NCI-H1694 (cell line): ENCODE measurements at places on chromosomes 3 and 15.

- DNase-seq: no peak
Observed at GRCh38 chr3:59093521-59093920, 43.7 kb upstream of the CFAP20DC start.

GRCh38 chr3:183381179-183381578 lies 47.2 kb downstream of the MCF2L2 start:
- no peak for DNase-seq

- no peak for DNase-seq
Observed at GRCh38 chr3:43268636-43269035, 17.7 kb upstream of the SNRK start.

GRCh38 chr3:81838457-81838856 lies 77.0 kb upstream of the GBE1 start:
- no peak for DNase-seq

DNA sequence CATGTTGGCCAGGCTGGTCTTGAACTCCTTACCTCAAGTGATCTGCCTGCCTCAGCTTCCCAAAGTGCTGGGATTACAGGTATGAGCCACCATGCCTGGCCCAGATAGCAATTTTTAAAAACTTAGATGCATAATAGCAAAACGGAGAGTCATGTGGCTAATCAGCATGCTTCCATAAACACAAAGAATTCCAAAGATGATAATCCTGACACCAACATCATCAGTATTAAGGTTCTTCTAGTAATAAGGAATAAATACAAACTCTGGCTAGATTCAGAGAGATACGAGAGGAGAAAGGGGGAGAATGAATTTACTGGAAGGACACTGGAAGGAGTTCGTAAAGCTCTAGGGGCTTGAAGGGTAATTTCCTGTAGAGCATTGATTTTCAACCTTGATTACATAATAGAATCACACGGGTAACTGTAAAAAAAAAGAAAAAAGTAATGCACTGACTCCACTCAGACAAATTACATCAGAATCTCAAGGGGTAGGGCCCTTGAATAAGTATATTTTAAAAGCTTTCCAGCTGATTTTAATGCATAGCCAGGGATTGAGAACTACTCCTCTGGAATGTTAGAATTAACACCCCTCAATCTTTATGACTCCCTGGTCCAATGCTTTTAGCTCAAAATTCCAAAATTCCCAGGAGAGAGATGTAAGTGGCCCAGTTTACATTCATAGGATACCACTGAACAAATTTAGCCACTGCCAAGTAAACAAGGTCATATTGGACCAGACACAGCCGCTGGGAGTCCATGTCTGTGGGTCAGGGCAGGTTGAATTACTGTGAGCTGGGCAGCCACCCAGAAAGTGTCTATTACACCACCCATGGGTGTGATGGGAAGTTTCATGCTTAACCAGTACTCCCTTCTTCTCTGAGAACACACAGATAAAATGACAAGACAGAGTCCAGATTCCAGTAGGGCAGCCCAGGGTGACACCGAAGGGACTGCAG lies 243.9 kb downstream of the TBL1XR1 start:
- no peak for DNase-seq

DNA sequence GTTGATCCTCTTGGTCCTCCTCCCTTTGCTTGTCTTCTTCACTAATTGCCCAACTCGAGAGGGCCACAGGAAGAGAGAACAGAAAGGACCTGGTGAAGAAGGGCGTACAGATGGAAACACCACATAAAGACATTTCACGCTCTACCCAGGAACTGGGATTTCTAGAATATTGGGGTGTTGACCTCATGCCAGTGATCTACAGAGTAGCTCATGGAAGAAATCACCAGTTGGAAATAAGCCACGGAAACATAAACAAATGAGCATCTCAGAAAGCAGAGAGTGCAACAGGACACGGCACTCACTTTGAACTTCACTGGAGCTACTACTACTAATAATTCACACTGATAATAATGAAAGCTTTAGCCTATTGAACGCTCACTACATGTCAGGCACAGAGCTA lies 84.6 kb upstream of the ARHGEF3 start:
- no peak for DNase-seq

- peak; percentile 11 for DNase-seq
Observed at GRCh38 chr3:107794664-107795443, 272.1 kb downstream of the BBX start.

- DNase-seq: no peak
Observed at GRCh38 chr3:167091226-167091625, 288.9 kb downstream of the ZBBX start.

DNA sequence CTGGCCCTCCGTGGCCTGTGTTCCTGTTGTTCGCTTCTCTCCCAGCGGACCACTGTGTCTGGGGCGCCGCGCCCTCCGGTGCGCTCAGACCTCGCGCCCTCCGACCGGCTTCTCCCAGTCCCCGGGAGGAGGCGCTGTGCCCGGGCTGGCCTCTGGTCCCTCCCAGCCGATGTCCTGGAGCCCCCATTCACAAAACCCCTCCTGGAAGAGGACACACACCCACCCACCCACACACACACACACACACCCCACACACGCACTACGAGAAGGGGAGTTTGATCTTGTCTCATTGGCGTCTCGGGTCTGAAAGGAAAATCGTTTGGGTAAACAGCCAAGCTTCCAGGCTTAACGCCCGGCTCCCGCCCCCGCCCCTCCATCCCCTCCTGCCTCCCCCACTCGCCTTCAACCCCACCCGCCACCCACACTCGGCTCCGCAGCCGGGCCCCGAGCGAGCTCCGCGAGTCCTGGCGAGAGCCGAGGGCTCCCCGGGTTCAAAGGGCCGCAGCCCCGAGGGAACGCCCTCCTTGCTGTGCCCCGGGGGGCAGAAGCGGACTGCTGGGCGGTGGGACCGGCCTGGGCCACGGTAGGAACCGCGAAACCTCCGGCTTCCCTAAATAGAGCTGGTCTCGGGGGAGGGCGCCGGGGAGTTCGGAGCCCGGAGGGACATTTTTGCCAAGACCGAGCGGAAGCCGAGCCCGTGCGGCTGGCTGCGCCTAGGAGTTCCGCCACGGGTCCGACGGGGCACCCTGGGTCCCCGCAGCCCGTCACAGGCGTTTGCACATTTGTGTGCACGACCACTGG lies 23.6 kb downstream of the NR2F2 start:
- DNase-seq: no peak

GRCh38 chr3:14534516-14535191 lies 5.5 kb downstream of the GRIP2 start:
- no peak for DNase-seq

DNA sequence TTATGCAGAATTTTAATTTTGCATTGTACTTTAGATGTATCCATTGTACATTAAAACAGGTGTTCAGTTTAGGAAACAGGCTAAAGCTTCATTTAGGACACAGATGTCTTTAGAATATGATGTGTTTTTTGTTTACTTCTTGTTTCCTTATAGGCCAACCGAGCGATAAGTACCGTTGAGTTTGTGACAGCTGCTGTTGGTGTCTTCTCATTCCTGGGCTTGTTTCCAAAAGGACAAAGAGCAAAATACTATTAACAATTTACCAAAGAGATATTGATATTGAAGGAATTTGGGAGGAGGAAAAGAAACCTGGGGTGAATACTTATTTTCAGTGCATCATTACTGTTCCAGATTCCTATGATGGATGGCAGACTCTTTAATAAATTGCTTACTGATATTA lies 29.4 kb downstream of the PLAAT1 start:
- DNase-seq: peak; percentile 10

DNA sequence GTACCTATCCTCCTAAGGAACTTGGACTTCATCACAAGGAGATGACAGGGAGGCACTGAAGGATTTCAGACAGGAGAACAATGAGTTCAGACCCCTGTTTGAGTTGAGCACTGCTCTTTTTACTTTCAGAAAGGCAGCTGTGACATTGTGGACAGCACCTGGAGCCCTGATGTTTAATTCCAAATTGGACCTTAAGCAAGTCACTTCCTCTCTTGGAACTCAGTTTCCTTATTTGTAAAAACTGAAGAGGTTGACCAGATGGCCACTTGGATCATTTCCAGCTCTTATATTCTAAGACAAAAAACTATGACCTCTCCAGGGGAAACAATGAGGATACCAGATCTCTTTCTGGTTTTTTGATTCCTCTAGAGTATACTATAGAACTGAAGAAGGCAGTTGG lies 34.1 kb upstream of the SMAD3 start:
- DNase-seq: no peak

- no peak for DNase-seq
Observed at GRCh38 chr3:44905446-44906157, 31.2 kb downstream of the TGM4 start.

DNA sequence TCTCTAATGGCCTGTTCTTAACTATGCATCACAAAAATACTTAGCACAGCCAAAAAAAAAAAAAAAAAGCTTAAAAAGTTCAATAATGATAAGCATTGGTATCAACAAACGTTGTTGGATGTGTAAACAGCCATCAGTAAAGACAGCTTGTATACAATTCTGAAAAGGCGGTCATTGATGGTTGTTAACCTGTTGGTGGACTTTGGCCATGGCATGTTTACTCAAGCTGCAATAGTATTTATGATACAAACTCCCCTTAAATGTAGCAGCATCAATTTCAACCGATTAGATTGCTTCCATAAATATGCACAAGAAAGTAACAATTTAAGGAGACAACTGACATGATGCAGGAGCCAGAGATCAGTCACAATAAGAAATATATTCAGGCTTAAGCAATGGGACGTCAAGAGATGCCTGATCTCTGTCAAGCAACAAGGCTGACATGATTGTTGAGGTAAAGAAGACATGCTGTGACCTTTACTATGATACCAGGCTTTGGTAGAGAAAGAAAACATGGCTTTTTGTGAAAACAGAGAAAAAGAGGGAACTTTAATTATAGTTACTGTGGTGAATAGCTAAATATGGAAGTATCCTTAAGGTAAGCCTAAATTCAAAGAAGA lies 14.2 kb upstream of the SLC7A14 start:
- no peak for DNase-seq

DNA sequence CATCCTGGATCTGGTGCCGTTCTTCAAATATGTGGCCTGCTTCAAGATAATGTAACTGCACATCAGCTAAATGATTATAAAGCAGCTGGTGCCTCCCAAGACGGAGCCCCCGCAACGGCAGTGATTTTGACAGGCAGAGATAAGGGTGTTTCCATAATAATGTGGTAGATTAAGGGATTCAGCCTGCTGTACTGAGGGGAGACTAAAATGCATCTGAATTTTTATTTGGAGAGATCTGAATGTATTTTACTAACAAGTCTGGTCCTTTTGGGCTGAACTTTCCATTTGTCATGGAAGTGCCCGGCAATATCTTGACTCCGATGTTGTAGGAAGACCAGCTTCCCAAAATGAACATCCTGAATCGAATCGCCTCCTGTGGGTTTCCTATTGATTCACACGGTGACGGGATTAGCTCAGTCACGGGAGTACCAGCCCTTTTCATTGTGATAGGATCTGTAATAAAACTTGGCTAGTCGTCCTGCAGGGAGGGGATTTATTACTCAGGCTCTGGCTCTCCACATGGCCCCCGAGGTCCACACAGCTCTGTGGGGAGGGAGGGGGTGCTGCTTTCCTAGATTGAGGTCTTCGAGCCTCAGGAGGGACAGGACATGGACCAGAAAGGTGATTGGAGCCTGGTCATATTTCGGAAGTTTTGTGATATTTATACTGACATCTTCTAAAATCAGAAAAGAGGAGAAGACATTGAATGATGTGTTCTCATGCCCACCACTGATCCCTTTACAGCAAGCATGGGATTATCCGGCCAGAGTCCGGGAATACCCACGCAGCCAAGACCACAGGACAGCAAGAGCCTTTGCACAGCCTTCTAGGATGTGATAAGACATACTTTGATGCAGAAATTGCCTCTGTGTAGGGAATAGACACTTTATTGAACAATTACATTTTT lies 2.5 kb upstream of the PCSK6 start:
- DNase-seq: no peak

GRCh38 chr15:56910801-56911200 lies 7.6 kb upstream of the TCF12 start:
- DNase-seq: no peak

DNA sequence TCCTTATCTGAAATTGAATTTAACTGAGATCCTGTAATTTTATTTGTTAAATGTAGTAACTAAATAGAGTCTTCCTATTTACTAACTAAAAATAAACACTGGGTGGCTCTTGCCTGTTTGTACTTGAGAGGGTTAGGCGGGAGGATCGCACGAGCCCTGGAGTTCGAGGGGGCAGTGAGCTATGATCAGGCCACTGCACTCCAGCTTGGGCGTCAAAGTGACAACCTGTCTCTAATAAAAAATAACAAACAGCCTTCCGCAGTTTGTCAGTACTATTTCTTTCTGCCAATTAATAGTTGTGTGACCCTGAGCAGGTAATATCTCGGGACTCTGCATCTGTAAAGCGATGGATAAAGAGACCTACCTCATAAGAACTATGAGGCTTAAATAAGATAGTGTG lies 768 bp upstream of the PDE12 start:
- DNase-seq: no peak

DNA sequence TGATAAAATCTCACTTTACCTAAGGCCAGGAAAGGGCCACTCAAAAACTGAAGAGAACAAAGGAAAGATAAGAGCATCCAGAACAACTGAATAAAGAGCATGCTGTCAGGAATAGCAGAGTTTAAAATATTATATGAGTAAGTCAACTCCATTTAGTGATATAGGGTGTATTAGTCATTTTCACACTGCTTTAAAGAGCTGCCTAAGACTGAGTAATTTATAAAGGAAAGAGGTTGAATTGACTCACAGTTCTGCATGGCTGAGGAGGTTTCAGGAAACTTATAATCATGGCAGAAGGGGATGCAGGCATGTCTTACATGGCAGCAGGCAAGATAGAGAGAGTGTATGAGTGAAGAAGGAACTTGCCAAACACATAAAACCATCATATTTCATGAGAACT lies 778.0 kb upstream of the NECTIN3 start:
- no peak for DNase-seq

- DNase-seq: no peak
Observed at GRCh38 chr15:45129651-45130129, at the start of the genes DUOX1 and DUOXA1. Gene DUOX1 (plus strand): TSS chr15:45129994. CDS start chr15:45131967, 1,973 bp downstream. Gene DUOXA1 (minus strand): TSS chr15:45129879. CDS start chr15:45123014, 6,865 bp downstream.

DNA sequence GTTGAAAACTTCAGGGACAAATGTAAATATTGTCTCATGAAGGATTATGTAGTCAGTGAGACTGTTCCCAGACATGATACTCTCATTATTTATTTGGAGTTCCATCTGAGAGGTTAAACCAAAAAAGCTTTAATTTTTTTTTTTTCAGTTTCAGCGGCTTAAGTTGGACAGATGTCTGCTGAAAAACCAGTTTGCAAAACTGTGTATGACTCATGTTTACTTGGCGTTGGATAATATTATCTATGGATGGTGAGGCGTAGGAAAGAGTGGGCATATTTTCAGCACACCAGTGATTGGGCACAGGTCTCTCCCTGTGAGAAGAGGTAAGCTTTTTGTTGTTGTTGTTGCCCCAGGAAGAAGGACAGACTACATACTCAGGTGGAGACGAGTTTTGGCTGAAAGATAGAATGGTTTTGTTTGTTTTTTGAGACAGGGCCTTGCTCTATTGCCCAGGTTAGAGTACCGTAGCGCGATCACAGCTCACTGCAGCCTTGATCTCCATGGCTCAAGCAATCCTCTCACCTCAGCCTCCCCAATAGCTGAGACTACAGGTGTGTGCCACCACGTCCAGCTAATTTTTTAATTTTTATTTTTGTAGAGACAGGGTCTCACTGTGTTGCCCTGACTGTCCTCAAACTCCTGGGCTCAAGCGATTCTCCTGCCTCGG lies 16.4 kb upstream of the ANXA2 start:
- DNase-seq: peak; percentile 45
